EL (cell line): ENCODE measurements at places on chromosomes 7 and 10.

DNA sequence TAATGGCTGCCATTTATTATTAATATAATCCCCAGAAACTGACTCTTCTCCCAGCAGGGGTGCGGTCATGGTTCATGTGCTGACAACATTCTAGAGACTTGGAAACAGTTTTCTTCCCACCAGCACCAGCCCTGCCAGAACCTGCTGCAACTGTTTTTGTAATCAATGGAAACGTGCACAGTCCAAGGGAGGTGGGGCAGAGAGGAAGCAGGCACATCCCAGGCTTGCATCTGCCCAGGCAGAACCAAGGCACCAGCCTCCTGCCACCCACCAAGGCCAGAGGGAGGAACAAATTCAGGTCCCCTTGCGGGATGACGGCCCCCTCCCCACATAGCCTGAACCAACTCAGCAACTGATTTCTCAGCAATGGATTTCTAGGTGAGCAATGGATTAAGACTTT, 119.0 kb downstream of the OAT start:
- no peak for DNase-seq

GRCh38 chr10:5951167-5951711, 26.1 kb downstream of the IL15RA start:
- peak; percentile 46 for DNase-seq

- DNase-seq: no peak
Measured at GRCh38 chr7:70598976-70599375, 533.0 kb upstream of the GALNT17 start.

- DNase-seq: no peak
Measured at GRCh38 chr7:101180130-101180755, at the start of gene NAT16. NAT16 (minus strand) TSS chr7:101180293; CDS start chr7:101174807, 5,486 bp downstream.

DNA sequence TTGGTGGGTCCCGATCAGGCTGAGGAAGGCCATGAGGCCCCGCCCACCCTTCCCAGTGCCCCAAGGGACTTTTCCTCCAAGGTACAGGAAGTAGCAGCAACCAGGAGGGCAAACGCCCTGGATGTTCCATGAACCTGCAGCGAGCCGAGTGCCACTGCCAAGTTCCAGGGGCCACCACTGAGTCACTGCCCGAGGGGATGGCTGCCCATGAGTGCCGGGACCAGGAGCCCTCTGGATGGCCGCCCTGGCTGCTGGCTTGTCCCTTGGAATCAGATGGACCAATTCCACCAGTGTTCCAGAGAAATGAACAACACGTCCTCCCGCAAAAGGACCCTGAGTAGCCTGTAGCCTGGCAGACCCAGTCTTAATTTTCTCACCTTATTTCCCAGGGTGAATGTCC, 74.2 kb downstream of the ZRANB1 start:
- no peak for DNase-seq

- DNase-seq: peak; percentile 71
Measured at GRCh38 chr7:47901542-47901941, 46.7 kb downstream of the PKD1L1 start.

GRCh38 chr10:81943583-81943982, 68.6 kb downstream of the NRG3 start:
- DNase-seq: no peak

DNA sequence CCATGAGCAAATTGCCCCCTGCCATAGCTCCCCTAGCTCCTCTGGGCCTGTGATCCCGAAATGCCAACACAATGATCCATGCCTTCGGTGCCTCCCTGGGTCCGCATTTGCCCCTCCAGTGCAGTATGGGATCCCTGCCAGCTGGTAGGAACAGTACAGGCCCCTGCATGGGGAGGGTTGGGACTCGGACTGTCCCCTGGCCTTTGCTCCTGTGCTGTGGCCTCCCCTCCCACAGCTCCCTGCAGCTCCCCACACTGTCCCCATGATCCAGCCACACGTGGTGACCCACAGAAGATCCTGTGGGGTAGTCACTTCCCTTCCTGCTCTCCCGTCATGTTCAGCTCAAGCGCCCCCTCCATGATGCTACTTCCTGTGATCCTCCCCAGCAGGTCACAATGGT, 140.3 kb downstream of the MAPK8 start:
- DNase-seq: no peak

GRCh38 chr10:5490698-5491464, 8.5 kb downstream of the CALML5 start:
- DNase-seq: no peak

DNA sequence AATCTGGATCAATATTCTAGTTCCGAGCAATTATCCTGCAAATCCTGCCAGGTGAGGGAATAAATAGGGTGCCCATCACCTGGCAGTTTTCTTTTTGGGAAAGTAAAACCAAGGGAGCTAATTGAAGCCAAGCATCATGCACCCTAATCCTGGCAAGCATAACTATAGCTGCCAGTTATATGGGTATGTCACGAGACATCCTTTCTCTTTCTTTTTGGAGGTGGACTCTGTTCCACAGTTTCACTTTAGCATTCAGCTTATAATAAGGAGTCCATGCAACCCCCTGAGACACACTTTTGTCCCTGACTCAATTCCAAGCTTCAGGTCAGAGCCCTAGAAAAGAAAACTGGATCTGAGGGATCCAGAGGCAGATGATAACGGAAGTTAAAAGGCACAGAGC, 222.5 kb downstream of the PHF14 start:
- DNase-seq: no peak

- DNase-seq: no peak
Measured at GRCh38 chr10:10530313-10530712, 487.4 kb upstream of the CELF2 start.

GRCh38 chr10:119425102-119425880, 117.2 kb downstream of the RGS10 start:
- DNase-seq: no peak

DNA sequence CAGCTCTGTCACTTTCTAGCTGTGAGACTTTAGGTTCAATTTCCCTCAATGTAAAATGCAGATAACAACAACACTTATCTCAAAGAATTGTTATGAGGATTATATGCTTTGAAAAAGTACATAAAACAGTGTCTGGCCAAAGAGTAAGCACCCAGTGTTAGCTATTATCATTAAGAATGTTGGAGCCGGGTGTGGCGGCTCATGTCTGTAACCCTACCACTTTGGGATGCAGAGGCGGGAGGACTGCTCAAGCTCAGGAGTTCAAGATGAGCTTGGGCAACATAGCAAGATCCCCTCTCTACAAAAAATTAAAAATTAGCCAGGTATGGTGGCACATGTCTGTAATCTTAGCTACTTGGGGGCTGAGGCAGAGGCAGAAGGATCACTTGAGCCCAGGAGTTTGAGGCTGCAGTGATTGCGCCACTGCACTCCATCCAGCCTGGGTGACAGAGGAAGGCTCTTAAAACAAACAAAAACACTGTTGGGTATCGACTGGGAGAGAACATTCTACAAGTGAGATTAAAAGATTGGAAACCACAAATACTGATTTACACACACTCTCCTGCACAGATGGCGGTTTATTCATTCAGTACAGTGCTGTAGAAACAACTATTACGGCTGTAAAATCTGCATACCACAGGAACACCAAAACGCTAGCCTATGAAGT, 107.3 kb downstream of the PROSER2 start:
- DNase-seq: no peak

DNA sequence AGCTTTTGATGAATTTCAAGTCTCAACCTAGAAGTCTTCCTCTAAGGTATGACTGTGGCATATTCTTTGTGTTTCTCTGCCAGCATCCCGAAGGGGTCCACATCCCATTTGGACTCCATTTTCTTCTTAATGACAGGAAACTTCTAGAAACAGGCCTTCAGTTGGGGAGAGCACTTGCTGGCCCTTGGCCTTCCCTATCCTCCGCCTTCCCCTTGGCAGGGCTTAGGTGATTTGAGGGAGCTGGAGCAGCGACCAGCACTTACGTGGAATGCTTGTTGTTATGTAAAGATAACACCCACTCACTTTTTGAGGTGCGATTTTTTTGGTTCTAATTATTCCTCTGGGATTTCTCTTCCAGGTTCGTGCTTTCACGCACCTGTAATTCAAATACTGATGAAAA, 42.9 kb upstream of the ZNF716 start:
- no peak for DNase-seq
